ENCODE measurements at places on chromosomes 4 and X. TPM values are rescaled to one million over a fixed set of nuclear protein-coding genes. Genes with fewer than 3 reads are reported as not detected.
A peak's percentile ranks its signal among the peaks of the same experiment; 100 is the strongest.

The GPR119 gene
- not detected for total RNA-seq

The DCK gene
- total RNA-seq, result 10.8 TPM

The HSFX4 gene
- total RNA-seq, result not detected

The SERTM2 gene
- 0.23 TPM for total RNA-seq

The CXCL1 gene
- 11.4 TPM for total RNA-seq

GRCh38 chrX:50586407-50586806 lies 115.8 kb upstream of the DGKK start:
- DNase-seq, result no peak
- no peaks in the 10 kb centered on the region for H3K36me3 ChIP-seq
- H3K27ac ChIP-seq, result no peak overlapping the region
- no peak overlapping the region for H3K4me3 ChIP-seq
- no peaks in the 10 kb centered on the region for H3K27me3 ChIP-seq

DNA sequence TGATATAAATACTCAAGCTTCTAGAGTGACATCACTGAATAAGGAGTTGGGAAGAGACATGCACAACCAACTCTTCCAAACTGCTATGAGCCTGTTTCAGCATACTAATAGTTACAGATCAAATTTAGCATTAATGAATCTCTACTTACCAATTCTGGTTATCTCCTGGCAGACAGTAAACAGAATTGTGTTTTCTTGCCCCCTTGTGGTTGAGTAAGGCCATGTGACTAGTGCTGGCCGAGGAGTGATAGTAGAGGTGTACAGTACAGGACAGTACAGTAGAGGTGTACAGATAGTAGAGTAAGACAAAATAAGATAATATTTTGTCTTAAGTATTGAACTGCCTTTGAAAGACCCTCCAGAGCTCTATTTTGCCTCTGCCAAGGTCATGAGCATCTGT lies 681.4 kb downstream of the GABRG1 start:
- no peak overlapping the region for H3K4me3 ChIP-seq
- H3K36me3 ChIP-seq, result no peaks in the 10 kb centered on the region
- H3K27me3 ChIP-seq, result no peaks in the 10 kb centered on the region
- no peak overlapping the region for H3K27ac ChIP-seq
- no peak for DNase-seq

DNA sequence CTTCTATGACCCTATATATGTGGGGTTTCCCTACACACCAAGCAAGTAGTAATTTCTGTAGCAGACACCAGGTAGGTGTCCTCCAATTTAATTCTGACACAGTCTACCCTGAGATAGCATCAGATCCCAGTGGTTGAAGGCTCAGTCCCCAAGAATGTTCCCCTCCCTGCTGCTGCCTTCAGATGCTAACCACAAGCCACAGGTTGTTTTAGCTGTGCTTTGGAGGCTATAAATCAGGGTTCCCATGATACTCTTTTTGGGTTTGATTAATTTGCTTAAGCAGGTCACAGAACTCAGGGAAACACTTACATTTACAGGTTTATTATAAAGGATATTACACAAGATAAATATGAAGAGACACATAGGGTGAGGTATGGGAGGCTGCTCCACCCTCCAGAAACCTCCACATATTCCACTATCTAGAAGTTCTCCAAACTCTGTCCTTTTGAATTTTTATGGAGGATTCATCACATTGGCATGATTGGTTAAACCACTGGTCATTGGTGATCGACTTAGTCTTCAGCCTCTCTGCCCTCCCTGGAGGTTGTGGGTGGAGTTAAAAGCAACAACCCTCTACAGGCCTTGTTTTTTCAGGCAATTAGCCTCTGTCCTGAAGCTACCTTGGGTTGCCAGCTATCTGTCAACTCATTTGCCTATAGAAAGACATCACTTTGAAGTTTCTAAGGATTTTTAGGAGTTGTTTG lies 50.8 kb downstream of the GRIA2 start:
- H3K36me3 ChIP-seq, result no peaks in the 10 kb centered on the region
- H3K4me3 ChIP-seq, result no peak overlapping the region
- peak; percentile 74 for DNase-seq
- peak overlapping the region; percentile 18 for H3K27ac ChIP-seq
- H3K27me3 ChIP-seq, result no peaks in the 10 kb centered on the region

GRCh38 chr4:155509555-155509954 lies 132.8 kb upstream of the MAP9 start:
- H3K27ac ChIP-seq, result no peak overlapping the region
- no peaks in the 10 kb centered on the region for H3K36me3 ChIP-seq
- no peaks in the 10 kb centered on the region for H3K27me3 ChIP-seq

- no peak overlapping the region for H3K4me3 ChIP-seq
- no peaks in the 10 kb centered on the region for H3K27me3 ChIP-seq
- no peaks in the 10 kb centered on the region for H3K36me3 ChIP-seq
- no peak overlapping the region for H3K27ac ChIP-seq
Observed at GRCh38 chrX:24928114-24928513, 87.7 kb downstream of the ARX start.

GRCh38 chr4:7974425-7974824 lies 34.8 kb upstream of the AFAP1 start:
- peaks cover 51% of the 10 kb centered on the region for H3K4me1 ChIP-seq
- no peak for DNase-seq
- no peak overlapping the region for H3K27ac ChIP-seq
- no peaks in the 10 kb centered on the region for H3K27me3 ChIP-seq

Data from astrocyte (in vitro differentiated cells and primary cell).